ENCODE measurements at places on chromosomes 5 and 9.

DNA sequence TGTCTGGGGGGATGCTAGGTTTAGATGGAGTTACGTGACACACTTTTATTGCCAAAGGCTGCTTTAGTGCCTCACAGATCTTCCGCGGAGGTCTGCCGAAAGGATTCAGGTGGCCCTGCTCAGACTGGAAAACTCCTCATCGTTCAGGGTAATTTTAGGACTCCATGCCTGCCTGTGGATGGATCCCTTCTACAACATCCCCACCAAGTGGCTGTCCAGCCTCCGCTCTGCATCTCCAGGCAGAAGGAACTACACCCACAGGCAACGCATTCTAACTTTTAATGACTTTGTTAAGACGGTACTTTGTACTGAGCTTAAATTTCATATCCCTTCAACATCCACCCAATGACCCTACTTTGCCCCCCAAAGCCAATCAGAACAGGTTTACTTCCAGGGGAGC is 29.4 kb downstream of the ATPSCKMT start:
- no peak for DNase-seq

DNA sequence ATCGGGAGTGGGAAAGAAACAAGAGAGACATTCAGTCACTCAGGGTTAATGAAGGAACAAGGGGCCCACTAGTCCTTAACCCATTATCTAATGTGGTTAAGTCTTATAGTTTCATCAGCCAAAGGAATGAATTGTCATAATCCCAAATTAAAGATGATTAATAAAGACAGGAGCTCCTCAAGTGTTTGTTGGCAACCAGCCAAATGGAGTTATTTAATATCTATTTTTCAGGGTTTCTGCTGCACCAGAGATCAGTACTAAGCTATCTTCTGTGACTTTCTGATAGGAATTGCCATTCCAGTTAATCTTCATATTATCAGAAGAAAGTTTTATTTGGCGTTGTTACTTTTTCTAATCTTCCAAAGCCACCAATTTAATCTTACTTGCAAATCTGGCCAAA is 34.0 kb upstream of the FCHO2 start:
- peak; percentile 41 for DNase-seq

DNA sequence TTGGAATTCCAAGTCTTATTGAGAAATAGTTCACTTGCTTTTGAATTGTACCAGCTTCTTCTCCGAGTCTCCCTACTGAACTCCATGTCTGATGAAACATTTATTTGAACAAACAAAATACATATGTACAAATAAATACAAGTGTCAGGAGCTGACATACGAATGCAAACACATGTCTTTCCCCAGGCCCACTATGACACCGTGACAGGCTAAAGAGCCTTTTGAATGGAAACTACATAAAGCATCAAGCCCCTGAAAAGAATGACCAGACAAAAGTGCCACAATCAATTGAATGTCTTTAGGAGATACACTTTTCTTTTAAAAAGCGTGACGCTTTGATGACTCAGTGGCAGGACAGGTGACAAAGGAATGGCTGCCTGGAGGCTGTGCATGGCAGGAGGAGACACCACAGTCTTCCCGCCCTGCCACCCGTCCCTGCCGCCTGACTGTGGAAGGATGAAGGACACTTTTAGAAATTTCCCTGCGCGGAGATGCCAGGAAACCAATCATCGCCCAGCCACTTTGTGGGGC is 112.4 kb upstream of the BNC2 start:
- DNase-seq = no peak

DNA sequence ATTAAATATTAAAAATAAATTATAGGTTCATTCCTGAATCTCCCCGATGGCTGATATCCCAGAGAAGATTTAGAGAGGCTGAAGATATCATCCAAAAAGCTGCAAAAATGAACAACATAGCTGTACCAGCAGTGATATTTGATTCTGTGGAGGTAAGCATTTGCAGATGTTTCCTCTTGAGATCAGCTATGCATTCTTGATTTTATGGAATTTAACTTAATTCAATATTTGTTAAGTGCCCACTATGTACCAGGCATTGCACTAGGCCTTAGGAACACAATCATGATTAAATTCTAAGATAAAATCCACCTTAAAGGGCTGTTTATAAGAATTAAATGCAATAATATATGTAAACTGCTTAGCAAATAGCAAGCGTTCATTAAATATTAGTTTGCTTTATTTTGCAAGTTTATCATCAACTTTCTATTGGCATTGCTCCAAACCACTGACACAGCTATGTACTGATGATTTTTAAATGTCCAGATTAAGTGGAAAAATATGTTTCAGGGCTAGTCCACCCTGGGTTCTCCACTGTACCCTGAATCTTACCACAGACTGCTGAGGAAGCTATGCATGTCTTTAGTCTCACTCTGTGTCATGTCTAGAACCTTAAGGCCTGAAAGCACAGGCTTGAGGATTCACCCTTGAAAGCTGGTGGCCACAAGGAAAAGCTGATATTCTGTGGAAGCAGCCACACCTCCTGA is 33.2 kb downstream of the SLC22A4 start:
- DNase-seq = no peak

DNA sequence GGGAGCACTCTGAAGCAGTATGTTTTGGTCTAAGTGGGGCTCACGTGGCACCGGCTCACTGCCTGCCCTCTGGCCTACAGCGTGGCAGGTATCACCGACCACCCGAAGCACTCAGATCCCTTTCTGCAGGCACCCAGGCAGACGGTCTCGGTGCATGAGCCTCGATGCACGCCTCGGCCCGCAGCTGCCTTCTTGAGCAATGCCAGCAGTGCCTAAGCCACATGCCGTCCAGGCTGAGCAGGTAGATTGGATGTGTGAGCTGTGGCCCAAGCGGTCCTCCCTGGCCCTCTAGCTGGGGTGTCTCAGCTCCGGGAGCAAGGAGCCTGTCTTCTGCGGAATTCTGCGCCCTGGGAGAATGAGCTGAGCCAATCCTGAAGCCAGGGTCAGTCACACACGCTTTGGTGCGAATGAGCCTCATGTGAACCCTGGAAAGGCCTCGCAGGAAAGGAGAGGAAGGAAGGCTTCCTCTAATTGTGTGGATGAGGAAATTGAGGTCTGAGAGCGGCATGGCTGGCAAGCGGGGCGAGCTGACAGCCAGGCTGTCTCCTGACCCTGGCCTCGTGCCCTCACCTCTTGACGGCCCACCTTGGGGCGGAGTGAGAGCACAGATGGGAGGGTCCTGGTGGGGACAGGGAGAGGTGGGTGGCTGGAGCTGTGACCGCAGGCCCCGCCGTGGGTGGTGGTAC is 14.4 kb downstream of the RXRA start:
- DNase-seq = no peak

- no peak for DNase-seq
These were observed 56.1 kb downstream of the WWC1 start for GRCh38 chr5:168347368-168348083.
